ENCODE measurements at places on chromosomes 4 and X.

GRCh38 chr4:107853444-107854355, 29.0 kb downstream of the SGMS2 start:
- DNase-seq, result no peak

DNA sequence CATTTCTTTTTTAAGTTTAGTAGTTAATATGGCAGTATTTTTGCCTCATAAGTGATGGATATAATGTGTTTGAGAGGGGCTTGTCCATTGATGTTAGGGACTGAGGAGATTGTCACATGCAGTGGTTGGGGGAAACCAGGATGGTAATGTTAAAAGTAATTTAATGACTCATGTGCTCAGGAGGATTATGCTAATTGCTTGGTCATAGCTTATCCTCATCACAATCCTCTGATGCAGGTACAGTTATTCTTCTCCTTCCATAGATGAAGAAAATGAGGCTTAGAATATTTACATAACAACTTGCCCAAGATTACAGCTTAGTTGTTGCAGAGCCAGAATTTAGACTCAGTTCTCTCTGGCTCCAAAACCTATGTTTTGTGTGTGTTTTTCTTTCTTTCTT, 94.4 kb upstream of the SCML1 start:
- no peak for DNase-seq

DNA sequence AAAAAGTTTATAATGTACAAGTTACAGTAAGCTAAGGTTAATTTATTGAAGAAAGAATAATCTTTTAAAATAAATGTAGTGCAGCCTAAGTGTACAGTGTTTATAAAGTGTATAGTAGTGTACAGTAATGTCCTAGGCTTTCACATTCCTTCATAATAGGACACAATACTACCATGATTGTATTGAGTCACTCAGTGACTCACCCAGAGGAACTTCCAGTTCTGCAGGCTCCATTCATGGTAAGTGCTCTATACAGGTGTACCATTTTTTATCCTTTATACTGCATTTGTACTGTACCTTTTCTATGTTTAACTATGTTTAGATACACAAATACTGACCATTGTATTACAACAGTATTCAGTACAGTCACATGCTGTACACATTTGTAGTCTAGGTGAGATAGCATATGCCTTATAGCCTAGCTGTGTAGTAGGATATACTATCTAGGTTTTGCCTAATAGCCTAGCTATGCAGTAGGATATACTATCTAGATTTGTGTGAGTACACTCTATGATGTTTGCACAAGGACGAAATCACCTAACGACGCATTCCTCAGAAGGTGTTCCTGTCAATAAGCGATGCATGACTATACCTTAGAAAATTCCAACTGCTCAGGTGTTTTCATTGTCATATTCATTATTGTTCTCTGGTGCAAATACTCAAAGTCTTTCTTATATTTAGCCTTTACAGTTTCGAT, 5.5 kb upstream of the TMEM255A start:
- no peak for DNase-seq

GRCh38 chr4:66034262-66034661, 364.0 kb upstream of the EPHA5 start:
- no peak for DNase-seq

- no peak for DNase-seq
Observed at GRCh38 chr4:66885501-66886165, 659.7 kb downstream of the CENPC start.

GRCh38 chr4:101439926-101440325, 92.6 kb upstream of the PPP3CA start:
- DNase-seq, result no peak

GRCh38 chrX:120426599-120426998, 42.5 kb downstream of the LAMP2 start:
- DNase-seq, result no peak

- no peak for DNase-seq
Observed at GRCh38 chrX:33160273-33160672, 51.1 kb downstream of the DMD start.

DNA sequence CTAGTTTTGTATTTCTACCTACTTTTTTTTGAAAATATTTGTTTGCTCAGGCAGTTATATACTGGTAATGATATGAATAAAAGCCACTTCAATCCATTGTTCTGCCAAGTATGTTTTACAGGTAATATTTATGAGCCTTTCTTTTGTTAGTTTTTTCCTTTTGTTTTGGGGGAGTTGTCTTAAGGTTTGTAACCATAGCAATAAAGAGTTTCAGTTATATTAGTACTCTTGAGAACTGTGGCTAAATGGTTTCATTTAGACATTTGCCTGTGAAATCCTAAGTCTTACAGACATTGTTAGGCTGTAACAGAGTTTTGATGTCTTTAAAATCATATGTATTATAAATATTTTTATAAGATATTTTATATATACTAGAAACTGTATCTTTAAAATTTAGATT, 150.1 kb downstream of the DIPK2B start:
- DNase-seq, result no peak

DNA sequence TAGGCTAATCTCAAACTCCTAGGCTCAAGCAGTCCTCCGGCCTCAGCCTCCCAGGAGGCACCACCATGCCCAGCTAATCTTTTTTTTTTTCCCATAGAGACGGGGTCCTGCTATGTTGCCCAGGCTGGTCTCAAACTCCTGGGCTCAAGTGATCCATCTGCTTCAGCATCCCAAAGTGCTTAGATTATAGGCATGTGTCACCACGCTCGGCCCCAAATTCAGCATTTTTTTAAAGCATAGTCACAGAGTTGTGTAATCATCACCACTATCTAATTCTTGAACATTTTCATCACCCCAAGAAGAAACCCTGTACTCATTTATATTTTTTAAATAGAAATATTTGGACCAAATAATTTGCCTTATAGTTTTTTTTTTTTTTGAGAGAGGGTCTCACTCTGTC, 10.3 kb downstream of the CENPI start:
- no peak for DNase-seq

GRCh38 chr4:73499996-73500765, 18.6 kb downstream of the AFM start:
- DNase-seq, result no peak

DNA sequence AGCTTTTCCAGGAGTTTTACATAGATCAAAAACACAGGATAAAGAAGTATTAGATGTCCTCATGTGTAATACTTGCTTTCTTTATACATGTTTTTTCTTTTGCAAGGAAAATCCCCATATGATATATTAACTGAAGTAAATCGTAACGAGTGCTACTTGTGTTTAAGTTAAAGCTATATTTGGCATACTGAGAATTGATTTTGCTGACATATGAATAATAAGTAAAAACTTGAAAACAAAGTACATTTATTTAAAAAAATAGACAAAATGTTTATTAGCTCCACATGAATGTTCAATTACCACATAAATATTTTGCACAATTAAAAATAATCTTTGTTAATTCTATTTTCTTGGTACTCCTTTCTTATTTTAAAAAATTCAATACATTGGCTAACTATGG, 884.7 kb downstream of the FSTL5 start:
- DNase-seq, result no peak

- no peak for DNase-seq
Observed at GRCh38 chr4:71524756-71525155, 185.9 kb downstream of the SLC4A4 start.

DNA sequence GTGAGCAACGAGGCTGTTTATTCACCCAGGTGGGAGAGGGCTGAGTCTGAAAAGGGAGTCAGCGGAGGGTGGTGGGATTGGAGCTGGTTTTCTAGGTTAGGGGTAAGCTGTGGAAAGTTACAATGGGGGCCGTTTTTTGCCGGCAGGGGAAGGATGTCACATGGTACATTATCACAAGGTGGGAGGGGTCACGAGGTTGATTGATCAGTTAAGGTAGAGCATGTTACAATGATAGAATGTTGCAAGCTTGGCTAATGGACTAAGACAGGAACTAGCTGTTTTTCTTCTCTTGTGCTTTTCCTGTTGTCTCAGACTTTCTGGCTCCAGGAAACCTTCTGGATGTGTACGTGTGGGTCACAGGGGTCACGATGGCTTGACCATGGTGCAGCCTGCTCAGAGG, 536.3 kb upstream of the HTR2C start:
- DNase-seq, result no peak

- peak; percentile 18 for DNase-seq
Observed at GRCh38 chr4:158170691-158171561, 1.9 kb downstream of the GASK1B start.

- peak; percentile 19 for DNase-seq
Observed at GRCh38 chr4:162163892-162164759, at the start of gene FSTL5. Gene FSTL5, minus strand, starts transcription at chr4:162164000. Its CDS starts 52,604 bp downstream, at chr4:162111396.

DNA sequence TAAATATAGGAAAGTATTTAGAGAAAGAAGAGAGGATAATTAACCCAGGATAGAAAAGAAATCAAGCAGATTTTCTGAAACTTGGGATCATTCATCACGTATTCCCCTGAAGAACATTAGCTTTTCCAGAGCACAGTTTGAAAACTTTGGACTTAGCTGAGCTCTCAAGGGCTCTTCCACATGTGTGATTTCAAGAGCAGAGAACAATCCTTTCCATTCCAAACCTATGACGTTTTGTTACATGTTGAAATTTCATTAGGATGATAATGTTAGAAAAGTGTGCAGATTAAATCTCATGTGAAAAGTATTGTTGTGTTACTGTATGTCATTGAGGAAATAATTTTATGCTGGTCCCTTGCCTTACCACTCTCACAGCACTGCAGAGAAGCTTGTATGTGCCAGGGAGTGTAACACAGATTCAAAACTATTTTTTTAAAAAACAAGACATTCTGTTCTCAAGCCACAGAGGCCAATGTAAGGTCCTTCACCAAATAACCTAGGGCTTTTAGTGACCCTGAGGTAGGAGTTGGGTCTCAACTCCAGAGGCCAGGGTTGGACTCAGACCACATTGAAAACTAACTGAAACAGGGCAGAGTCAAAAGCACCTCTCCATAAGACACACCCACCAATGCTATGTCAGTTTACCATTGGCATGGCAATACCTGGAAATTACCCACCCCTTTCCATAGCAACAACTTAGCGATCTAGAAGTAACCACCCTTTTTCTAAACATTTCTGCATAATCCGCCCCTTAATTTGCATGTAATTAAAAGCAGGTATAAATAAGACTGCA, 141.3 kb downstream of the ANXA5 start:
- DNase-seq, result no peak

- no peak for DNase-seq
Observed at GRCh38 chr4:82248903-82249632, 124.7 kb downstream of the HNRNPD start.

- no peak for DNase-seq
Observed at GRCh38 chr4:118969359-118969758, 80.7 kb downstream of the SYNPO2 start.

GRCh38 chr4:48970471-48970921, 15.6 kb upstream of the CWH43 start:
- DNase-seq, result no peak

DNA sequence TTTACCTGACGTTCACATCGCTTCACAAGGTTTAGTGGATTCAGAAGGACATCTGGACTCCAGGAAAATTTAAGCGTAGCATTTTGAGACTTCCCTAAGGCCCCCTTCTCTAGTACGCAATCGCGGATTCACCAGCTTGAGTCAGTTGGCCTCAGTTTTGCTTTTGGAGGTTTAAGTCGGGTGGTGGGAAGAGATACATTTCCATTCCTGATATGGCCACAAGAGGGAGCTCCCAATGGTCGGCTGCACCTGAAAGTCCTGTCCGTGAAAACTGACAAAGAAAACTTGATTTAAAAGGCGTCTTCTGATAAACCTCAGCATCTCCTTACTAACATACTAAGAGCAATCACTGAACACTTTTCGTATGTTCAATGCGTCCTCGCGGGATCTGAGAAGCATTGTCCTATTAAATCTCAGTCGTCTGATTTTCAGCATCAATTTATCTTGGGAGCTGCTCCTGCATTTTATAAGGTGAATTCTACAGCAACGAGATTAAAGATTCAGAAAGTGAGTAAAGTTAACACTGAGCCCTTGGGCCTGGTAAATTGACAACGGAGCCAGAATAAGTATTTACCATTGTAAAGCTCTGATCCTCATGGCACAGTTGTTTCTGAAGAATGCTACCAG, 50.6 kb downstream of the LGI2 start:
- peak; percentile 46 for DNase-seq

DNA sequence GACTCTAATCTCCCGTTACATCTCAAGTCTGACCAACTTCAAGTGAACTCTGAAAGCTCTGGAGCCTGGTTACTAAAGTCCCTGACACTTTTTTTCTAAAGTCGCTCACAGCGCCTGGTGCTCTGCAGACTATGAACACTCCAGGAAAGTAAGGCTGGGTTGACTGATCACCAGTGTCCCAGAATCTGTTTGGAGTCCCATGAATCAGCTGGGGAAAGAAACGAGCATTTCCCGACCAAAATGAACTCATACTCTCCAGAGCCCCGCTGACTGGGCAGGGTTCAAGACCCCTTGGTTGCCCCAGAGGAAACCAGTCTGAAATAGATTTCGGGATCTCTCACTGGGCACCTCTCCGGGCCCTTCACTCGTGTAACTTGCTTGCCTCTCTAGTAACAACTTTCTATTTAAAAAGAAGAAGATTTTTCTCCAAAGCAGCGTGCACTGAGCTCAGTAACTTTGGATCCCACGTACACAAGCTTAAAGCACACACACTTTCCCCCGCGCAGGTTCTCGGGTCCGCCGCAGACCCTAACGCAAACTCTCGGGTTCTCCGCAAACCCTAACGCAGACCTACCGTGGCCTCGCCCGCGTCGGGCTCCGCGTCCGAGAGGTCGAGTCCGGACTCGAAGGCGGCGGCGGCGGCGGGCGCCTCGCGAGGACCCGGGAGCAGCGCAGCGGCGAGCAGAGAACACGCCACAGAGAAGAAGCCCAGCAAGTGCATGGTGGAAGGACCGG, 964 bp downstream of the VEGFC start:
- DNase-seq, result no peak

GRCh38 chr4:66475596-66475995, 805.3 kb upstream of the EPHA5 start:
- no peak for DNase-seq

DNA sequence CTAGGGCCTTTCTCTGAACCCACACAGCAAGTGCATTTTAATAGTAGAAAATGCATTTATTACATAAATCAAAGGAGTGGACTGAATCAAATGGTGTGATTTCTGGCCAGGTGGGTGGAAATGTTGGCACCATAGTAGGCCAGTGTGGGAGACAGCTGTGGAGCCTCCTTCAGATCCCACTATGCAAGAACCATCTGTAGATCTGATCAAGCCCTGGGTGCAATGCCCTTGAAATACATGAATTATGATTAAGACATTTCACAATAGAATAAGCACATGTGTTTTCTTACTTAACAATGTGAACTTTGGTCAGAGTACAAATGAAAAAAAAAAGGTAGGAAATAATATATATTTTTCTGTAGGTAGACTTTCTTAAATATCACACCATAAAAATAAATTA, 204.3 kb downstream of the PCDH7 start:
- no peak for DNase-seq

DNA sequence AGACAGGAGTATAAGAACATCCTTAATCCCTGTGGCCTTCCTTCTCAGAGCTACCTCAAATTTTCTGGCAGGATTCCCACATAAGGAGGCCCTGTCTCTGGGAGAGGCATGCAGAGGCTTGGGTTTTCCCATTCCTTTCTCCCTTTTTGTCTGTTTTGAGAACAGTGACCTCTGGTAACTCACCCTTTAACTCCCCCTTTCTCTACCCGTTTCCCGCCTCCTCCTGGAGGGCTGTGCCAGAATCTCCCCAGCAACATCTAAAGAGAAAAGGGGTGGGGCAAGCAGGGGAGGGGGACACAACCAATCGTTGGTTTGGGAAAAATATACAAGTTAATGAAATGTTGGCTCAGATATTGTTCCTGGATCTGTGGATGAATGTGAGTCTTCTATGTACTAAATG, 303.7 kb upstream of the IRS4 start:
- DNase-seq, result no peak

- DNase-seq, result no peak
Observed at GRCh38 chr4:95023110-95023509, 265.4 kb downstream of the BMPR1B start.

Data from activated CD4-positive, alpha-beta memory T cell treated with anti-CD3 and anti-CD28 coated beads, Interleukin-2, amount 10 ng/mL, durations not matched to agents 7 days and 5 days (primary cell).